Umbilical cord (tissue), 2 donors: ENCODE measurements at places on chromosomes 7 and 10. TPM values are rescaled to one million over a fixed set of nuclear protein-coding genes. Genes with fewer than 3 reads are reported as not detected.

Gene FAM237B
- total RNA-seq: 1.7 TPM

Gene STEAP4
- total RNA-seq: 9.4 TPM

Gene NKX1-2
- not detected for total RNA-seq

Gene HOXA11
- 6.3 TPM for total RNA-seq

Gene CDH23
- 7.0 TPM for total RNA-seq

Gene VIPR2
- total RNA-seq: not detected

Gene KLF14
- total RNA-seq: 0.48 TPM

Gene RPEL1
- 3.9 TPM for total RNA-seq

Gene TET1
- 19.3 TPM for total RNA-seq

Gene MYO3A
- total RNA-seq: 4.3 TPM

Gene PITX3
- total RNA-seq: not detected

Gene ACTL6B
- not detected for total RNA-seq

Gene NME8
- not detected for total RNA-seq

Gene CALN1
- 1.2 TPM for total RNA-seq

Gene SPDYE9
- 1.7 TPM for total RNA-seq

Gene EBF3
- total RNA-seq: 3.6 TPM

Gene HOGA1
- total RNA-seq: 5.1 TPM

Gene LIPK
- 4.8 TPM for total RNA-seq

Gene ARHGEF5
- total RNA-seq: 5.3 TPM

Gene LLCFC1
- not detected for total RNA-seq

Gene TMEM176B
- 107 TPM for total RNA-seq

Gene SPDYE6
- not detected for total RNA-seq

Gene PTN
- 25.8 TPM for total RNA-seq

Gene STX1A
- 24.6 TPM for total RNA-seq

Gene METTL27
- not detected for total RNA-seq

Gene CDK5
- total RNA-seq: 5.5 TPM

Gene CPA2
- 1.9 TPM for total RNA-seq

Gene SLC25A13
- 30.3 TPM for total RNA-seq

Gene ANKRD7
- total RNA-seq: not detected

Gene CISD1
- 5.5 TPM for total RNA-seq

Gene JAKMIP3
- total RNA-seq: 0.72 TPM

Gene HOXA1
- total RNA-seq: 1.9 TPM

Gene KCNIP2
- total RNA-seq: not detected

Gene IRF5
- total RNA-seq: 5.5 TPM

Gene DNAJC2
- total RNA-seq: 15.6 TPM

Gene PARD3
- 27.0 TPM for total RNA-seq

Gene DLX6
- total RNA-seq: 2.4 TPM

Gene NPSR1
- not detected for total RNA-seq

Gene SPDYE8
- 0.48 TPM for total RNA-seq

Gene ZNF804B
- 7.7 TPM for total RNA-seq

Gene MAPK8
- total RNA-seq: 56.1 TPM

Gene FAM241B
- total RNA-seq: not detected

Gene CACNB2
- 16.1 TPM for total RNA-seq

Gene EIF4H
- total RNA-seq: 171 TPM

Gene FFAR4
- 0.96 TPM for total RNA-seq

Gene SLC26A5
- total RNA-seq: not detected

Gene AS3MT
- 4.8 TPM for total RNA-seq

Gene JAZF1
- total RNA-seq: 16.1 TPM

Gene MNX1
- total RNA-seq: 3.4 TPM

Gene STEAP2
- total RNA-seq: 22.4 TPM

Gene LMOD2
- 1.4 TPM for total RNA-seq
